ENCODE measurements at places on chromosomes 3 and 15. TPM values are rescaled to one million over a fixed set of nuclear protein-coding genes. Genes with fewer than 3 reads are reported as not detected.

GRCh38 chr3:102307442-102307841, 127.4 kb upstream of the ZPLD1 start:
- no peak for DNase-seq

The NAALADL2 gene
- 15.4 TPM for total RNA-seq

DNA sequence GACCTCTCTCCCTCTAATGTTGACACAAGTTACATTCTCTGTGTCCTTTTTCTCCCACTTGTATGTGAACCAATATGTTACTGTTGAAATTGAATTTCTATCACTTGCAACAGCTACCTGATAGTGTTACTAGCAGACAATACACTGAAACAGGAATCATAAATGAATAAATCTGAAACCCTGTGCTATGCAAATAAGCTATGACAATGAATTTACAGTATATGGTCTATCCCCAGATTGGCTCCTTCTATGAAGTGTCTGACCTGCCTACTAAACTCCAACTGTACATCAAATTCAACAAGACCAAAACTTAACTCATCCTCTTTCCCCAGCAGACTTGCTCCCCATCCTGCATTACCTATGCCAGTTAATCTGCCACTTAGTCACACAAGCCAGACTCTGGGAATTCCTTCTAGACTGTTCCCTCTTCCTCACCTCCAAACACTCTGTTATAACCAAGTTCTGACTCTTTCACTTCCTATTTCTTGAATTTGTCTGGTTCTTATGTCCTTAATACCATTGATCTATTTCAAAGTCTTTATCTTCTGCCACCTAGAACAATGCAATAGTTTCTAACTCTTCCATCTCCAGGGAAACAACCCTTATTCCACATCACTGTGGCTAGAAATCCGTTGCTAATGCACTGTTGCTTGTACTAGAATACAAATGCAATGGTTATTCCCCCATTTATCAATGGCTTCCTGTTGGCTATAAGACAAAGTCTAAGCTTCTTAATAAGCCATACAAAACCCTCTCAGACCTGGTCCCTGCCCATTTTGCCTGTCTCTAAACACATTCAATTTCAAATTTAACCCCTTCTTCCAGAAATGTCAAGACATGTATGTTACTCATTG, 13.4 kb upstream of the ZNF639 start:
- no peak for DNase-seq

- no peak for DNase-seq
Measured at GRCh38 chr3:11556851-11557644, 86.7 kb downstream of the VGLL4 start.

The ANKUB1 gene
- not detected for total RNA-seq

The TRIM42 gene
- not detected for total RNA-seq

The TTLL13 gene
- total RNA-seq = 0.19 TPM

The FBXO40 gene
- total RNA-seq = not detected

DNA sequence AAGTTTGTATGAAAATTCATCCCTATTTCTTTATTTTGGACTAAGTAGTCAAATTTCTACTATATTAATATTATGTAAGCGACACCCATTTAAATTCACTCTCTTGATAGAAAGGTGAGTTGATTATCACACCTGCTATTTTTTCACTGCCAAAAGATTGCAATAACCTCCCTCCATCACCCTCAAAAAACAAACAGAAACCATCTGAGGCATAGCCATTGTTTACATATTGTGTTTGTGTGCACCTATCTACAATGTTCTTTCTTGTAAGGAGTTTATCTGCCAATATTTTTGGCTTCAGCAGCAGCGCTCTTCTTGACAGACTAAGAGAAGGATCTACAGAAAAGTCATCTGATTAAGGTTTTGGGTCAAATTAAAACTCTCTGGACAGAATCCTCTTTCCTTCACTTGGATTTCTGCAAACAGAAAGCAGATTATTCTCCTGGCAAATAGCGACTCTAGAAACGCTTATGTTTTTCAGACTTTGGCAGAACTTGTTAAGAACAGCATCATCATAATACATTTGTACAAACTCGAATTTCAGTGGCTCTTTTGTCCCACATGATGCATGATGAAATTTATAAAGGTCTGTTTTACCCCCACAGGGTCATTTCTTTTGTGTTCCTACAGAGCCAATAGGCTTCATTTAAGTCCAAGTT, 48.6 kb downstream of the KCNMB2 start:
- no peak for DNase-seq

GRCh38 chr15:88719654-88720053, 80.8 kb downstream of the ISG20 start:
- no peak for DNase-seq

- DNase-seq = no peak
Measured at GRCh38 chr3:179268400-179269051, 17.6 kb upstream of the KCNMB3 start.

DNA sequence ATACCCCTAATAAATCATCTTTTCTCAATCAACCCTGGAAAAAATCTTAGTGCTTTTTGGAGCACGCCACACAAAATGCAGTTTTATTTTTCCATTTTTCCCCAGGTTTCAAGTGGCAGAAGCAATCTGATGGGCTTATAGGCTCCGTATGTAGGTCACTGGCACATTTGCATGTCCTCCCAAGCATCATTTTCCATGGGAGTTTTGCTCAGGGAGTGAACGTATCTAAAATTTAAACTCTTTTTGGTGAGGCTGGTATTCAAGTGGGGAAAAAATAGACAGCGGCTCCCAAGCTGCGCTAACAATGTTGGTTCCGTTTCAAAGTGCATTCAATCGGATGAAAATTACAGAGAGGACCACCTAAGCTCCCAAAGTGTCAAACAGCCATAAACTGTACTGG, 233.4 kb downstream of the MEX3B start:
- no peak for DNase-seq

DNA sequence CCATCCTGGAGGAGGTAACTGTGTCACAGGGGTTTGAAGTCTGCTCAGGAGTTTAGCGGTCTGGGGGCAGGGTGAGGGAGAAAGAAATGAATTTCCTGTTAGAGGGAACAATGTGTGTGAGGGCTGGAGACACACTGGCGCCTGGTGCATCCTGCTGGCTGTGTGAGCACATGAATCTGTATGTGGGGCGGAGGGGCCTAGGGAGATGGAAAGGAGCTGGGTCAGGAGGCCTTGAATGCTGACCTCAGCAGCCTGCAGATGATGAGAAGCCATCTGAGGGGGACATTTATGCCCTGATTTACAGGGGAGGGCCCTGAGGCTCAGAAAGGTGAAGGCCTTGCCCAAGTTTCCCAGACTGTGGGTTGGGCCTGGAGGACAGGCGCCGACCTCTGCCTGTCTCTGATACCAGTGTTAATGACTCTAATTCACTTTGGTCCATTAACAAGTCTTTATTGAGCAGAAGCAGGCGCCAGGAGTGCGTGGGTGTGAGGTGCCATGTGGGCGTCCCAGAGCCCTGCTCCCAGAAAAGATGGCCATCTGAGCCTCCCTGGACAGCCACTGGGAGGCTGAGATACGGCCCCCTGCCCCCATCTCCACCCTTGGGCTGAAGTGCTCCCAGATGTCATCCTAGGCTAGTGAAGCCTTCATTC, 34.8 kb downstream of the LINGO1 start:
- no peak for DNase-seq

GRCh38 chr3:32568953-32569352, 1.7 kb downstream of the DYNC1LI1 start:
- no peak for DNase-seq

GRCh38 chr3:80190051-80190450, 422.3 kb upstream of the ROBO1 start:
- DNase-seq = no peak

The PLSCR2 gene
- 0.60 TPM for total RNA-seq

The TGM4 gene
- total RNA-seq = not detected

The RHCG gene
- total RNA-seq = 0.83 TPM

DNA sequence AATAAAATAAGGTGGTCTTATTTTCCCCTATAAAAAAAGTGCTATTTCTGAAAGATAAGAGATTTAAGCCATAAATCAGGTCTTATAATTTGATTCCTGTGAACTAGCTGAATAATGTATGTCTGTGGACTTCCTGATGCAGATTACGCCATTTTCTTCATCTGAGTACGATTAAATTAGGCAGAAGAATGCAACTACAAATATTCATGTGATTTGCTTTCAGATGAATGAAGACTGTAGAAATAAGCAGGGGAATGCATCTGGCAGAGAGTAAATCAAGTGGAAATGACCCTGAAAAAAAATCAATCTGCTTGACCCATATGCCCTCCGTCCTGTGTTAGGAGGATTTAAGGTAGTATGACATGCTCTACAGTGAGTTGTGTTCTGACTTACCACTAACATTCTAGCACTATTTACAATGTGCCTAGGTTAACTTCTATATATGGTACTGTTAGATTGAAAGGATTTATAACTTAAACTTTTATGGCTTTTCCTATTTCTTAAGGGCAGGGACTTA, 14.7 kb downstream of the BNIP2 start:
- DNase-seq = no peak

The NSMCE3 gene
- 3.3 TPM for total RNA-seq

The CACNA1D gene
- total RNA-seq = 14.8 TPM

- no peak for DNase-seq
Measured at GRCh38 chr3:124297062-124297980, 305.4 kb upstream of the ROPN1 start.

DNA sequence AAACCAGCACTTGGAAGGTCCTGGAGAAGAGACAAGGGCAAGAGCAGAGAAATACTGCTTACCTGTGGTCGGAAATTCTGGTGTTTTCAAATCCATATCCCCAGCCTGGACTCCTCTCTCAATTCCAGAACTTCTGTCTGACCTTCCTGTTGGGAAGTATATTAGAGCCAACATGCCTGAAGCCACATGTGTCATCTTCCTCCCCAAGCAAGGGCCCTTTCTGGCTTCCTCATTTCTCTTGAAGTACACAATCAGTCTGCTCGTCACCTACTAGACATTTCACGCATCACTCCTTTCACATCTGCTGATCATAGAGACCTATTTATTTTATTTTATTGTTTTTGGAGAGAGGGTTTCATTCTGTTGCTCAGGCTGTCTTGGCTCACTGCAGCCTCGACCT, 8.4 kb downstream of the PARP14 start:
- no peak for DNase-seq

The ARIH1 gene
- total RNA-seq = 69.7 TPM

The EPHB1 gene
- 0.26 TPM for total RNA-seq

The CTXN2 gene
- total RNA-seq = not detected

DNA sequence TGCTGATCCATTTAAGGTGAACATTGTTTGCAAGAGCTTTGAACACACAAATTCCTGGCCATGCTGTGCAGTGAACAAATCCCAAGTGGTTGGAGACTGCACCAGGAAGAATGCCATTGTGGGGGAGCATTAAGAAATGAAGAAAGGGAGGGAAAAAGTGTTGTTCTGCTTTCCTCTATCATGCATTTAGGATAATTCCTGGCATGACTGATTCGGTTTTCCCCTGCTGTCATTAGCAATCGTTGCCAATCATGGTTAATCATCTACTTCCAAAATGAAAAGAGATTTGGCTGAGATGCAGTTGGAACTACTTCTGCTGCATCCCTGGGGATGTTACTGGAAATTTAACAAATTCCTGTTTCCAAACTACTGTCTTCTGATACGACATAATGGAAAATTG, 73.7 kb upstream of the ZPLD1 start:
- DNase-seq = no peak

DNA sequence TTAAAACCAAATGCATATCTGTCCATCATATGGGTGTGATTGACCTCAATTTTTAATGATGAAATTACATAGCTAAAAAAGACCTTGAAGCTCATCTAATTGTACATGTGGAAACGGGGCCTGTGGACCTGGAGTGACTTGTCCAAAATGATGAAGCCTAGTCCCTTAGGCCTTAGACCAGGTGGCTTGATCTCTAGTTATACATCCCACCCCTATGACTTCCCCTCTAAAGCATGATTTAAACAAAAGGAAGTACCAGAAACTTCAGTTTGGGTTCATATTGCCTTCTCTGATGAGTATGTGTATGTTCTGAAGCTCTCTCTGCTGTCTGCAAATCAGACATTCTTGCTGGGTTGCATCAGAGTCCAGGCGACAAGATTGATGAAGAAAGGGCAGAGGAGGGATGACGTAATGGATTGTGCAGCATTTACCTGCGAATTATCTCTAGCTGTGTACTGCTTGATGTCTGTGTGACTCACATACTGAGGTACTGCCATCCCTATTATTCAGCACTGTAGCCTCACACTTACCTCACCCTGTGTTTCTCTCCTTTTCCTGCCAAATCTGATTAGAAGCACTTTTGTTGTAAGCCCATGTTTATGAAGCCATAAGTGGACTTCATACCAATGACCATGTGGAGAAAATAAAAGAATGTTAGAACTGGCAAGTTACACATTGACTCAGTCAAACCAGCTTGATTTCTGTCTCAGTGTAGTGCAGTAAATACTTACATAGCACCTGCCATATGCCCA, 111.5 kb downstream of the FILIP1L start:
- peak; percentile 33 for DNase-seq

DNA sequence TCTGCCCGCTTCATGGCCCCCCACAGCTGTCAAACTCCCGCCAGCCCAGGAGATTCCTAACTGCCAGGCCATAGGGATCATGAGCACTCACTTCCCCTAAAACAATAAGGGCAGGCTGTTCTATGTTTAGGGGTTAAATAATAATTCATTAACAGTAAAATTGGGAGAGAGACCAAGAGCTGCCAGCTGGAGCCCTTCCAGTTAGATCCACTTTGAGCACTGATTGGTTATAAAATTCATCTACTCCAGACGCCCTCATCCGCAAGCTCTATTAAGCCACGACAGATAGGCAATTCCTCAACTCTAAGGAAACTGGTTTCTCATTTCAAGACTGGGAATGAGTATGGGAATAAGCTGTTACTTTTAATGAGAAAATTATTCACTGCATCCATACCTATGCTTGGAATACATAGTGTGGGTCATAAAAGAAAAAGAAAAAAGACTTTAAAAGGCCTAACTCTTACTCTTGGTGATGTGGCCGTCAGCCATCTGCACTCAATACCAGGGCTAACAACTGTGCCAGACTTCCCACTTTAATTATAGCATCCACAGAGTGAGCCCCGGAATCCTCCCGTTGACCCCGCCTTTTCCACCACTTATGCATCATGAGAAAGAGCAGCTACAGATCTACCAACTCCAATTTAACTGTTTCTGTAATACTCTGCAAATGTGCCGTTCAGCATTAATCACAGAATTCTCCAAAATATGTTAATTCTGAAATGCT, 44.5 kb downstream of the IL17RD start:
- no peak for DNase-seq

GRCh38 chr15:57079446-57079845, 161.0 kb downstream of the TCF12 start:
- DNase-seq = no peak

- no peak for DNase-seq
Measured at GRCh38 chr3:171240504-171240835, 213.9 kb upstream of the SLC2A2 start.

DNA sequence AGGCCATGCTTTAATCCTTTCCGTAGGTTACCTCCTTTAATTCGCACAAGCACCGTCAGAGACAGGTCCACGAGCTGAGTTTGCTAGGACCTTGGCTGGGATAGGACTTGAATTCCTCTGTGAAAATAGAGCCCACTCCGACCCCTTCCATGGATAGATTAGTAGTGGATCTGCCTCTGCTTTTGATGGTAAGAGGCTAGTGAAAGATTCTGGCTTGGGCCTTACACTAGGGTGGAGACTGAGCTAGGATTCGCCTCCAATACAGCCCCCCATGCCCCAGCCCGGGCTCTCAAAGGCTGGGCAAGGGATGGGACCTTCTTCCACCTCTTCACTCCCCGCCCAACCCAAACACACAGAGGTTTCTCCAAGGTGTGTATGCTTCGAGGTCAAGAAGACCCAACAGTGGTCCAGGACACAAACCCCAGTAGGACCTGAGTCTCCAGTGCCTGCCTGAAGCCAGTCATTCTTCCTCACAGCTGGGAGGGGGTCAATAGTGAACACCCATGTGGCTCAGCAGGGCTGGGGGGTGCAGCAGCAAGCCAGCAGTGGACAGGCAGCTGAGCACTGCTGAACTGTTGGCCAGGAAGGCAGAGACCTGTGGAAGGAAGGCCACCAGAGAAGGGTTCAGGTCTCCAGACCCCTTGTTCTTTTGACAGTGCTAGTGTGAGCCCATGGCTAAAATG, 75.7 kb downstream of the SPSB4 start:
- DNase-seq = no peak
